Stimulated activated CD4-positive, alpha-beta T cell treated with anti-CD3 and anti-CD28 coated beads, Interleukin-2, amount 100 ng/mL, for 24 hours (primary cell): ENCODE measurements at places on chromosomes 4 and X.

GRCh38 chr4:109436504-109436903 is 2.9 kb downstream of the SEC24B start:
- no peak for DNase-seq

GRCh38 chrX:41558531-41558930 is 111.4 kb downstream of the NYX start:
- no peak for DNase-seq

DNA sequence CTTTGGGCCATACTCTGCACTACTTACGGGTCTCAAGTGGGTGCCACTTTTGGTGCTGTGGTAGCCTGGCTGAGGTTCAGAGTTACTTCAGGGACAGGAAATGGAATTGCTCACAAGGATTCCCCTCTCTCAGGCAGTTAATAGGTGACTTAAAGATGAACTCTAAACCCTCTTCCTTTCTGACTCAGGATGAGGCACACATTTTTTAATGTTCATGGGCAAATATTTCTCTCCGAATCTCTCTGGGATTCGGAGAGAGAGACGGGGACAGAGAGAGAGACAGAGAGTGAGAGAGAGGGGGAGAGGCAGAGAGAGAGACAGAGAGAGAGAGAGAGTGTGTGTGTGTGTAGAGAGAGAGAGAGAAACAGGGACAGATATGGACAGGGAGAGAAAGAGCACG is 79.8 kb downstream of the NYX start:
- no peak for DNase-seq

DNA sequence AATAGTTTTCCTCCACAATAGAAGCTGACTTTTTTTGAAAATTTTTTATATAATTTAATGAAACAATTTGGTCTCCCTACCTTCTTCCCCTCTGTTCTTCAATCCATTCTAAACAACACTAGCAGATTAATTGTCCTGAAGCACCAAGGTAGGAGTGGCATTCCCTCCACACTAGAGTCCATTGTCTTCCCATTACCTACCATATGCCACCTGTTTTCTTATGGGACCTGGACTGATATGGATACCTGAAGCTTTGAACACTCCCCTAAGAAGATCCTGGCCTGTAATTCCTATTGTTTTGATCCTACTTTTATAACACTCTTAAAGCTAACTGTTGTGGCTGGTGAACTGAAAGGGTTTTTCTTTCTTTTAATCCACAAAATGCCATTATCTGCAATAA is 92.0 kb downstream of the APBB2 start:
- DNase-seq, result no peak

DNA sequence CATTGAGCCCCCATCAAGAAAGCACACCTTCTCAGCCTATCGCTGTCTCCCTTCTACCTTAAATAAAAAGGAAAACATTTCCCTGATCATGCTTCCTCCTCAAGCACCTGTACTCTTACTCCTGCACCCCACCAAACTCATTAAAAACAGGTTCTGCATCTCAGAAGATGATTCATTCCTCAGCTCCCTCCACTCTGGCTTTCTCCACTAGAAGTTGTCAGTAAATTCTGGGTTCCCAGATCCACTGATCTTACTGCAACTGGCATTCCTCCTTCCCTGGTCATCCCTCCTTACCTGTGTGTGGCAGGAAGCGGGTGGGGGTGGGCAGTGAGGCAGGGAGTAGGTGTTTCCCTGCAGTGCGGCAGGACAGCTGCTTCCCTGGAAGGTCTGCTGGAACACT is 108.8 kb downstream of the GPR143 start:
- no peak for DNase-seq

DNA sequence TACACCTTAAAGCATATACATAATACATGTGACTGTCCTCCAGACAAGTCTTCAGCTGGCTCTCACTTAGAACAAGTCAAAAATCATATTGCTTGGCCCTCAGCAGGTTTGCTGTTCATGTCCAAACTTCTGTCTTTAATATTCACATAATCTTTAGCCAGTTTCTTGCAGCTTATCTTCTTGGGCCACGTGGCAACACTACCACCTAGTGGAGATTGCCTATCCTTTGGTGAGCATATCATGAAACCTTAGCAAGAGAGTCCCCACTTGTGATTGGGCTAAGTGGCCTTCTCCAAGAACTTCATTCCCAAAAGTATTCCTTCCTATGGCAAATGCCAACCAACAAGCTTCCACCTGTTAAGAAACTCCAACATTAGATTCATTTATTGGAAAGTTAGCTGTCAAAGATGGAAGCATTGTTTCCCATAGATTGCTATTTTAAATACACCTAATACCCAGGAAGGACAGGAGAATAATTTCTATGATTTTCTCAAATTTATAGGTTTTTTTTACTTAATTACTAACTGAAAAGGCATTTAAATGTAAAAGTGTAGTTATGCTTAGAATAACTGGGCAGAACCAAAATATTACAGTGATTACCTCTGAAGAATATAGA is 231.9 kb upstream of the INTU start:
- DNase-seq, result no peak

GRCh38 chr4:141575884-141576283 is 60.5 kb upstream of the IL15 start:
- no peak for DNase-seq

- peak; percentile 81 for DNase-seq
Observed at GRCh38 chrX:119871599-119872395, at the start of the genes NDUFA1 and RNF113A. Gene NDUFA1 (plus strand): TSS chrX:119871832. CDS start chrX:119871912, 80 bp downstream. Gene RNF113A (minus strand): TSS chrX:119871733. CDS start chrX:119871613, 120 bp downstream.

DNA sequence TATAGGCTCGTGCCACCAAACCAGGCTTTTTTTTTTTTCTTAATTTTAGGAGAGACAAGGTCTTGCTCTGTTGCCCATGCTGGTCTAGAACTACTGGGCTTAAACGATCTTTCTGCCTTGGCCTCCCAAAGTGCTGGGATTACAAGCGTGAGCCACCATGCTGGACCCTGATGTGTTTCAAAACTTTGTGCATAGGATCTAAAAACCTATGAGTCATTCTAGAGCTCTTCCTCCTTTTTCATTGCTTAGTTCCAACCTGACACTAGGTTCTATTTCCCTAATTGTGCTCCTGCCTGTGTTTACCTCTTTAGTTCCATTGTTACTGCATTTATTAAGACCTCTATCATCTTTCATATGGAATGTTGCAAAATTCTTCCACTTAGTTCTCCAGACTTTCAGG is 57.3 kb downstream of the HPGD start:
- no peak for DNase-seq

DNA sequence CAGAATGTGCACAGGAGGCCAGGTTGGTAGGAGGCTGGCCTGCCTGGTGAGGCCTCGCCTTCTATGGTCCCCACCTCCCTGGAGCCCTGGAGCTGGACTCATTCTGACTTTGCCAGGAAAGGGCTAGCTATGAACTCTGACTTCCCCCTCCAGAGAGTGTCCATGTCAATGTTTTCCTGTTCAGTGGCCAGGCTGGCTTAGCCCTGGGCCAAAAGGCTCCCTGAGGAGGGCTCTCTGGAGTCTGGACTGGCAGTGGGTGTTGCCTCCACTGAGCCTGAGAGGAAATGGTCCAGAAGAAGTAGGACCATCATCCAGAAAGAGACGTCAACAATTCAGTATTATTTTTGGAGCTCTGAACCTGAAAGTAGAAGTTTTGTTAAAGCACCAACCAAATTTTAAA is 178.7 kb downstream of the CHIC2 start:
- no peak for DNase-seq

DNA sequence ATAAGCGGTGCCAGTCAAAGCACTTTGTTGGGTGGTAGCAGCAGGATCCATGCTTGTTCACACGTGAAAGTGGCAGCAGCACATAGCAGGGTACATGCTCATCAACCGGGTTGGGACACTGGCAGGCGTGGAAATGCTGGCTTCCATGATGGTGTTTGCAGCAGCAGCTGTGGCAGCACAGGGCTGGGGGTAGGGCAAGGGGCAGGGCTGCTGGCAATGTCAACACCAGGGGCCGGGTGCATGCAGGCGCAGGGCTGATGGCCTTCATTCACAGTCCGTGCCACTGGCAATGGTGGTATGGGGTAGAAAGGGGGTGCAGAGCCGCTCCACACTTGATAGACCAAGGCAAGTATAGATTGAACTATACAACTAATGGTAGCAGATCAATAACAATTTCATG is 374.7 kb upstream of the FAM241A start:
- DNase-seq, result no peak

DNA sequence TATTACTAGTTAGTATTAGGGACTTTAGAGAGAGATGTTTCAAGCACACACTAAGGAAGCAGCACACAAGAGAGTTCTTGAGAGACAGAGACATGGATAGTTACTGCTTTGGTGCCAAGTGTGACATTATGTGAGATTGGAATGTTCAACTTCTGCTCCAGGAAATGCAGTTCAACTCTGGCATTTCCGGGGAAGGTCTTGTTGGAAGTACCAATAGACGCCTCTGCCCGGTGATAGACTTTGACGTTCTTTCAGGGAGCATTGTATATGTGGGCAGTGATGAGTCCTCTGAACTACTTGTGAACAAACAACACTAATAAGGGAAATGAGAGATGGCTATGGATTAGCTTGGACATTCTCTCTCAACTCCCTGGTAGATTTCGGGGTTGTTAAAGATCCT is 638.1 kb upstream of the BOD1L1 start:
- DNase-seq, result no peak

DNA sequence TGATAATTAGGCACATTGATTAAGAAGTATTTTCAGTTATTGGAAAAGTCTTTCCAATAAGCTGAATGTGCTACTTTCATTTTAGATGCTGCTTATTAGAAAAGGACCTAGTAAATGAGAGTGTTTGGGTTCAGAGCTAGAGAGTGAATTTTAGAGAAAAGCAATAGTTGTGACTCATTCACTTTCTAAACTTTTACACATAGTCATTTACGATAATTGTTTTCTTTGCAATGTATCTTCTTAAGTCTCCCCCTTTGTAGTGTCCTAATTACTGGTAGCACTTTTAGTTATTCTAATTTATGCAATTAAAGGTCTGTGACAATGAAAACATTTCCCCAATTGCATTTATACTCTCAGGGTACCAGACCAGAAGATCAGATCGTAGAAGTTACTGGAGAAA is 1.3 kb downstream of the IL21 start:
- no peak for DNase-seq

- DNase-seq, result no peak
Observed at GRCh38 chr4:151039733-151040132, 24.6 kb upstream of the LRBA start.

DNA sequence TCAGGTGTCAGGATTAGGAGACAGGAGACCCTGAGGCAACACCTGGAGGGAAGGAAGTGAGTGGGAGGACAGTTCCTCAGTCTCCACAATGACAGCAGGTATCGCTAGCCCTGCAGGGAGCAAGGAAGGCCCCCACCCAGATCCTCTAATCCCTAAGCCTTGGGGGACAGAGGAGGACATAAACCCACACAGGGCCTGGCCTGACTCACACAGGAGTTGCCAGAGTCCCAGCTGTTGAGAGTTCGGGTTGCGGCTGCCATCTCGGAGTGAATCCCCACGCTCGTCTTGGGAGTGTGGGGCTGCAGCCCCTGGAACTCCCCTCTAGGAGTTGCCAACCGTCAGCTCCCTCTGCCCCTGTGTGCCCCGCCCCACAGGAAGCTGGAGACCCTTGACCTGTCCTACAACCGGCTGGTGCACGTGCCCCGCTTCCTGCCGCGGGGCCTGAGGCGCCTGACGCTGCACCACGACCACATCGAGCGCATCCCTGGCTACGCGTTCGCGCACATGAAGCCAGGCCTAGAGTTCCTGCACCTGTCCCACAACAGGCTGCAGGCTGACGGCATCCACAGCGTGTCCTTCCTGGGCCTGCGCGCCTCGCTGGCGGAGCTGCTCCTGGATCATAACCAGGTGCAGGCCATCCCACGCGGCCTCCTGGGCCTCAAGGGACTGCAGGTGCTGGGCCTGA is 9.2 kb upstream of the BGN start:
- no peak for DNase-seq

- no peak for DNase-seq
Observed at GRCh38 chr4:176638992-176639391, 153.7 kb downstream of the VEGFC start.

GRCh38 chr4:688854-689681 is at the start of gene SLC49A3:
Gene SLC49A3 (minus strand): TSS chr4:689151. CDS start chr4:689127, 24 bp downstream.
- DNase-seq, result no peak

DNA sequence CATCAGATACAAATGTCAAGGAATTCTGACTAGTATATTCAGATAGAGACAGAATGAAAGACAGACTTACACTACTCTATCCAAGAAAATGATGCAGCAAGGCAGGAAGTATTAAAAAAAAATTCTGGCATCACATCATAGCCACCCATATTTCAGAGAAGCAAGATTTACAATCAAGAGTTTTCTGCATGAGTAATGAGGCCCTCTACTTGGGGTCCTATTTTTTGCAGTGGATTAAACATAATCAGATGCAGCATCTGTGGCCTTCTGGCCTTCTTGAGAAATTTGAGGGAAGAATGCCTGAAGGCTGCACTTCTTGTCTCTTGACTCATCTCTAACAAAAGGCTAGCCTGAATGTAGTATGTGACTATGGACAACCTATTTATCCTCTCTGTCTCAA is 48.2 kb upstream of the SLIT2 start:
- no peak for DNase-seq

DNA sequence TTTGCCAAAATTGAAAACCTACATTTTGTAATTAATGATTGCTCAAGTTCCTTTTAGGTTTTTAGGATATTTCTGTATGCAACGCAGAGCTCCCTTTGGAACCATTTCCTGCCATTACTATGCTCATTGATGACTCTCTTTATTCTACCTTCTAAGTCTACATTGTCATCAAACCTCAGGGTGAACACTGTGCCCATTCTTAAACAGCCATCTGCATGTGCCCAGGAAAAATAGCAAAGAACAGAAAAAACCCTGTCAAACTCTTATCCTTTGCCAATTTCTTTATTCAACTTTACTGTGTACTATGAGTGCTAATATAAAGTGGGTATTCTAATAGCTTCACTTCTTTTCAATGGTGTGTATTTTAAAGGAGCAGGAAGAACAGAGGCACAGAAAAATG is 1455.9 kb downstream of the ADGRL3 start:
- no peak for DNase-seq

- DNase-seq, result no peak
Observed at GRCh38 chr4:97589481-97590196, 553.6 kb downstream of the STPG2 start.

GRCh38 chrX:44747969-44748368 is 95.9 kb upstream of the DUSP21 start:
- DNase-seq, result no peak

- DNase-seq, result no peak
Observed at GRCh38 chrX:40733706-40734105, 1.6 kb downstream of the MED14 start.

DNA sequence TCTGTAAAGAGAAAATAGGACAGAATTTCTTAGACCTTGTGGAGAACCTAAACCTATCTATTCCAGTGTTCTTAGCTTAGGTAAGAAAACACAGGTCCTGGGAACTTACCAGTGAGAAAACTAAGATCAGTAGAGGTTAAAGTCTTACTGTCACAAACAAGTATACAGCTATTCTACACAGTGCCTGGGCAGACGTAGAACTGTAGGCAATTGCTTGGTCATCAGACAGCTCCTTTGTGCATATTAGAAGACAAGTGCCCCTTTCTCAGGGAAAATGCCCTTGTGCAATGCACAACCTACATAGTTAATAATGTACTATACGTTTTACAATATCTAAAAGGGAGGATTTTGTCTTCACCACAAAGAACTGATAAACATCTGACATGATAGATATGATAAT is 86.6 kb upstream of the JADE1 start:
- DNase-seq, result no peak

- DNase-seq, result no peak
Observed at GRCh38 chrX:45852884-45853283, 652.2 kb upstream of the DIPK2B start.

GRCh38 chr4:105246712-105247111 is 100.0 kb downstream of the TET2 start:
- no peak for DNase-seq
